Muscle of arm (tissue), 14 donors: ENCODE measurements at places on chromosomes 6 and 20.
A peak's percentile ranks its signal among the peaks of the same experiment; 100 is the strongest.

DNA sequence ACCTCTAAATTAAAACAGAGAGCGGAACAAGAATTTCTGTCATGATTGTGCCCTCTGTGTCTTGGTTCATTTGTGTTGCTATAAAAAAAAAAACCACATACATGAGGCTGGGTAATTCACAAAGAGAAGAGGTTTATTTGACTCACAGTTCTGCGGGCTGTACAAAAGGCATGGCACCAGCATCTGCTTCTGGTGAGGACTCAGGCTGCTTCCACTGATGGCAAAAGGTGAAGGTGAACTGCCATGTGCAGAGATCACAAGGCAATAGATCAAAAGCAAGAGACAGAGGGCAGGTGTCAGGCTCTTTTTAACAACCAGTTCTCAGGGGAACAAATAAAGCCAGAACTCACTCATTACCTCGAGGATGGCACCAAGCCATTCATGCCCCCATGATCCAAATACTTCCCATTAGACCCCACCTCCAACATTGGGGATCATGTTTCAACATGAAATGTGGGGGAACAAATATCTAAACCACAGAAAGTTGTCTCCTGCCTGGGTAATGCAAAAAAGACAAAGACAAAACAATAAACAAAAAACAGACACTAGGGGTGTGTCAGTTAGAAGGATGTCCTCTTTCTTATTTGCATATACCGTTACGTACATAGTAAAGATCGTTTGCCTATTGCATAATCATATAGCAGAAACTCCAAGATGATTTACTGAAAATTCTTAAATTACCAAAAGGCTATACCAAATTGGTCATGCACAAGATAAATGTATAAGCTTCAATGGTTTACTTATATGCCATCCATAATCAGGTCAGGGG lies 17.0 kb downstream of the SERPINB9 start:
- DNase-seq: no peak

- DNase-seq: no peak
These were observed 999.4 kb upstream of the GJE1 start for GRCh38 chr6:141133346-141133745.

- DNase-seq: no peak
These were observed 7.0 kb downstream of the PPP1R10 start for GRCh38 chr6:30610065-30610464.

DNA sequence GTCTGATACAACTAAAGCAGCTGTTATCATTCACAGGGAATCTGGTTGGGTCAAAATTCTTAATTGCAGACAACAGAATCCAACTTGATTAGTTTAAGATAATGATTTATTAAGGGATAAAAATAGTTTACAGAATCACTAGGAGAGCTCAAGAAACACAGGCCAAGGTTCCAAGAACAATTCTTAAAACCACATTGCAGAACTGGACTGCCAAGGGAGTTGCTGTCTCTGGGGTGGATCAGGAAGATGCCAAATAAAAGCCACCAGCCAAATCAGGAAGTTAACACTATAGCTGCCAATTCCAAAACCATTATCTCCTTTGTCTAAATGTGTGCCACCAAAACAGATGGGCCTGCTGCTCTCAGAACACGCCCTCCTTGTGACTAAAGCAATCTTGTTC lies 53.7 kb downstream of the NUDT3 start:
- DNase-seq: no peak

GRCh38 chr6:79623106-79623505 lies 8.0 kb upstream of the SH3BGRL2 start:
- DNase-seq: no peak

- no peak for DNase-seq
These were observed 4.6 kb downstream of the FILIP1 start for GRCh38 chr6:75489025-75489424.

GRCh38 chr20:2921506-2921905 lies 48.2 kb downstream of the PTPRA start:
- DNase-seq: no peak

DNA sequence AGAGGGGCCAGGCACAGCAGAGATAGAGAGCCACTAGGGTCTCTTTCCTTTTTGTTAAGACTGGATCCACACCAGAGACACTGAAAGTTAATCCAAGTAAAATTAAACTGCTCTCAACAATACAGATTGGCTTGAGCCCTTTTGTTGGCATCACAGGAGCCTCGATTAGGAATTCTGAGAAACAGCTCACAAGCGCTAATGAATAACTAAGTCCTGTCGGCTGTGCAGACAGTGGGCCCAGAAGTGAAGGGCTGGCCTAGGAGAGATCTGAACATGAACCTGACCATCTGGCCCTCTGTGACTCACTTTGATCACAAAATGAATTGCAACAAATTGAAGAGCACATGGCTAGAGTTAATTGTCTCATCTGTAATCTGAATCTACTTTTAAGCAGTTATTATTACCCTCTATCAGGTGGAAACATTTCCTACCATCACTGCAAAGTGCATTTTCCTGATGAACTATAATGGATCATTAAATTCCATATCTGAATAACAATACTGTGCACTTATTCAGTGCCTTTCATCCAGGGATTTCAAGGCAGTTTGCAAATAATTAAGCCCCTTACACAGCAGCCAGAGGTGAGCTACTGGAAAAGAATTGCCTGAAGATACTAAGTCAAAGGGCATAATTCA lies 3.2 kb downstream of the BACH2 start:
- no peak for DNase-seq

GRCh38 chr6:131331151-131331550 lies 195.9 kb downstream of the AKAP7 start:
- no peak for DNase-seq

DNA sequence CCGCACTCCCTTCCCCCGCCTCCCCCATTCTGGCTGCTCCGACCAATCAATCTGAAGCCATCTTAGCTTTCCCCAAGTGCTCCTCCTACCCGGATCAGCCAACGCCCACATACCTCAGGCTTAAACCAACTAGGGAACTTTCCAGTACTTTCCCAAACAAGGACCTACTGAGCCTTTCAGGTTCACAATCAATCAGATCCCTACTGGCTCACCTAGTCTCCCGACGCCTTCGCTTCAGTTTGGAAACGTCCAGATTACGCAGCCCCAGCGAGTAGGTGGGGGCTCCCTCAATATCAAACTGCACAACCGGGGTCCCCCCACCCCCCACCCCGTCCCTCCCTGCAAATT lies 432 bp downstream of the HSPA1L start:
- peak; percentile 98 for DNase-seq

DNA sequence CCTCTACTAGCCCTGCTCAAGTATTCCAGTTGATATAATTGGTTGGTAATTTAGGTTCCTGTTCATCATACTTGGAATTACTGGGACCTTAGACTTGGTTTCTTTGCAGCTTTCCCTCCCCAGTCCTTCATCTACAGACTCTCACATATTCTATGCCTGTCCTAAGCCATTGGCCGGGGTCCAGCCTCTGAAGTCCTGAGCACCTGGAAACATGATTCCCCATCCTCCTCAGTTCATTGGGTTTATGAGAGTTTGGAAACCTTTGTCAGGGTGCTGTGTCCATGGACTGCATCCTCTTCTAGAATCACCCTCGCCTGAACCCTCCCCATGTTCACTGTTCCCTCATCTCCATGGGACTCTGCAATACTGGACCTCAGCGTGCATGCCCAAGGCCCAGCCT lies 8.8 kb downstream of the GSTA2 start:
- DNase-seq: no peak

- no peak for DNase-seq
These were observed 45.2 kb upstream of the NT5E start for GRCh38 chr6:85404564-85405174.

GRCh38 chr6:37366910-37367309 lies 13.1 kb downstream of the RNF8 start:
- DNase-seq: no peak

GRCh38 chr6:13711324-13711732 lies 307 bp downstream of the RANBP9 start:
- DNase-seq: no peak

DNA sequence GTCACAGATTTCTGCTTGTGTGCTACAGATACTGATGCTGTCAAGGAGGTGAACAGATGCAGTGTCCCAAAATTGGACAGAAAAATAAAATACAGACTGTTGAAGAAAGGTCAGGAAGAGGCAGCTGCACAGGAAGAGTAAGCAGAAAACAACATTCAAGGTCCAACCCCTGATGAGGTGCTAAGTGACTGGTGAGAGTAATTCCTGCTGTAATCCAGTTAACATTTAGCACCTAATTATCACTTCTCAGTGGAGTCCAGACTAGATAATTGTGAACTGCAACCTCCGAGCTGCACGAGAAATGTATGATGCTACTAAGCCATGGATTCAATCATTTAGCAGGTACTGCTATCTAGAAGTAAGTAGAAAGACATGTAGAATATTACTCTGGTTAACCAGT lies 36.3 kb upstream of the NRSN1 start:
- peak; percentile 15 for DNase-seq

DNA sequence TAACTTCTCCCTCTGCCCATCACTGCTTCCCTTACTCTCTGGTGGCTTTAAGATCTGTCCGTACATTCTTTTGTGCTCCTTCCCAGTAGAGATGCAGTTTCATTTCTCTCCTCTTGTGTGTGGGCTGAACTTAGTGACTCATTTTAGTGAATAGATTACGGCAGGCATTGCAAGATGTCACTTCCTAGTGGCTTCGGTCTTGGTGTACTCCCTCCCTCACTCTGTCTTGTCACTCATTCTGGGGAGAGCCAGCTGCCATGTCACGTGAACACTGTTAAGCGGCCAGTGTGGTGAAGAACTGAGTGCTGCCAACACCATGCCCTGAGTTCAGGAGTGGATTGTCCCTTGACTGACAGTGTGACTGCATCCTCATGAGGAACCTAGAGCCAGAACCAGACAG lies 115.9 kb downstream of the OTOR start:
- no peak for DNase-seq

- no peak for DNase-seq
These were observed 26.2 kb upstream of the VEGFA start for GRCh38 chr6:43743682-43744381.

- DNase-seq: peak; percentile 32
These were observed 492.3 kb downstream of the PREX1 start for GRCh38 chr20:48335308-48336050.

GRCh38 chr6:135909737-135910387 lies 58.4 kb downstream of the PDE7B start:
- no peak for DNase-seq

- no peak for DNase-seq
These were observed 94.7 kb upstream of the LOC128125822 start for GRCh38 chr6:63477422-63478040.

- DNase-seq: no peak
These were observed 32.3 kb downstream of the ID4 start for GRCh38 chr6:19869464-19869863.

GRCh38 chr20:2750491-2751251 lies 49.8 kb downstream of the CPXM1 start:
- no peak for DNase-seq

DNA sequence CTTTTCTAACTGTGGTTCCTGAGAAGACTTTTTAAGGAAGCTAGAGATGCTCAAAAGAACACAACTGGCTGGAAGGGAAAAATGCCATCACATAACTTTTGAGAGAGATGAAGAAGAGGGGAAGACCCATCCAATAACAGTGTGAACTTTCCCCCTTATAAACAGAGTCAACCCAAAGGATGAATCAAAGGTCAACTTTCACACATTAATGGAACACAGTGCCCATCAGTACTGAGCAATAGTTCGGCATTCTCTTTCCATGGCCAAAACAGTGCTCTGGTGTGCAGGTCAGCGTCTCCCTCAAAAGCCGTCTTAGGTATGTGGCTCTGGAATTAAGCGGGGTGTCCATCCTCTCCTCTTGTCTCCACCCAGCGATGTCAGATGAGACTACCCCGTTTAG lies 130.4 kb downstream of the GJA10 start:
- no peak for DNase-seq

GRCh38 chr6:29975561-29975907 lies 33.2 kb downstream of the HLA-A start:
- no peak for DNase-seq

- DNase-seq: no peak
These were observed 5.0 kb downstream of the ANGPT4 start for GRCh38 chr20:910870-911770.

DNA sequence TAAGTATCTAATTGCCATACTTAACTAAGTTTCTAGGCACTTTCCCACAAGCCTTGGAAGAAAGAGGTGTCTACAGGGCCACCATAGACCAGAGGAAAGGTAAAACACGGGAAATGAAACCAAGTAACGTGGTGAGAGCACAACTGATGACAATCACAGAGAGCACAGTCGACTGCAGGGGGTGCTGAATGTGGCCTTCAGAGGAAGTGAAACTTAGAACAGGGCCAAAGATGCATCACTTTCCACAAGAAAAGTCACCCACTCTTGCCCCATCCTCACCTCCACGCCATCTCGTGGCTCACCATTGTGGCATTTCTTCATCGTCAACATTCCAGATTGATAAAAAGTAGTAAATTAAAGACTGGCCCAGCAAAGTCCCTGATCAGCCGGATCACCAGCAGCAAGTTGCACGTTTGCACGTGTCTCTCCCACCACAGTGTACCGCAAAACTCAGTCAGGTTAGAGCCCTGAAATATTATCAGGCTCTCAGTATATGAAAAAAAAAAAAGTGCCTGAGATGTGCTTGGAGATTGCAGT lies 31.4 kb downstream of the HIVEP2 start:
- no peak for DNase-seq

DNA sequence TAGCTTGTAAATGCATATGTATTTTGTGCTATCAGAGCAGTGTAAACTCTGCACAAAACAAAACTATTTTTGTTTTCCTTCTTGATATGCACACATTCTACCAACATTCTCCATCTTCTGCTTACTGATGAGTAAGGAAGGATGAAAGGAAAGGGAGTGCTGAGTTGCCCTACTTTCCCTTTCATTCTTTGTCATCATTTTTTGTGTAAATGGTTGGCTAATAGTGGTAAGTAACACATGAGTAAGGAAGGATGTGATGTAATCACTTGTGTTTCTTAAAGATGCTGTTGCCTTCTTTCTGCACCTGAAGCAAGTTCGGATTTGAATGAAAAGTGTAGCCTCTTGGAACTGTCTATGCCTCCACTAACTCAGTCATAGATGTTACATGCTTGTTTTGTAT lies 4.6 kb upstream of the REV3L start:
- DNase-seq: no peak

DNA sequence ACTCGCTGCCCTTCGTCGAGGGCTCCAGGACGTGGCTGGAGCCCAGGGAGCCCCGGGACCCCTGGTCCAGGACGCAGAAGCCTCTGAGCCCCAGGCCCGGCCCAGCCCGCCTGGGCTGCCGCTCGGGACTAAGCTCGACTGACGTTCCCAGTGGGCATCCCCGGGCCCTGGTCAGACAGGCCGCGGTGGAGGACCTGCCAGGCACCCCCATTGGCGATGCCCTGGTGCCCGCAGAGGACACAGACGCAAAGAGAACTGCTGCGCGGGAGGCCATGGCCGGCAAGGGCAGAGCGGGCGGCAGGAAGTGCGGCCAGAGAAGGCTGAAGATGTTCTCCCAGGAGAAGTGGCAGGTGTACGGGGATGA lies 28.9 kb downstream of the ZNF831 start:
- no peak for DNase-seq
